Stomach (tissue), 19 donors: ENCODE measurements at places on chromosomes 11 and 22. TPM values are rescaled to one million over a fixed set of nuclear protein-coding genes. Genes with fewer than 3 reads are reported as not detected.

KRTAP5-2 gene
- not detected for total RNA-seq

BLID gene
- 3.1 TPM for total RNA-seq

GRCh38 chr11:113193016-113193415 lies 121.4 kb upstream of the TTC12 start:
- H3K27ac ChIP-seq, result no peak overlapping the region
- H3K27me3 ChIP-seq, result no peaks in the 10 kb centered on the region
- no peak overlapping the region for H3K4me3 ChIP-seq

DNA sequence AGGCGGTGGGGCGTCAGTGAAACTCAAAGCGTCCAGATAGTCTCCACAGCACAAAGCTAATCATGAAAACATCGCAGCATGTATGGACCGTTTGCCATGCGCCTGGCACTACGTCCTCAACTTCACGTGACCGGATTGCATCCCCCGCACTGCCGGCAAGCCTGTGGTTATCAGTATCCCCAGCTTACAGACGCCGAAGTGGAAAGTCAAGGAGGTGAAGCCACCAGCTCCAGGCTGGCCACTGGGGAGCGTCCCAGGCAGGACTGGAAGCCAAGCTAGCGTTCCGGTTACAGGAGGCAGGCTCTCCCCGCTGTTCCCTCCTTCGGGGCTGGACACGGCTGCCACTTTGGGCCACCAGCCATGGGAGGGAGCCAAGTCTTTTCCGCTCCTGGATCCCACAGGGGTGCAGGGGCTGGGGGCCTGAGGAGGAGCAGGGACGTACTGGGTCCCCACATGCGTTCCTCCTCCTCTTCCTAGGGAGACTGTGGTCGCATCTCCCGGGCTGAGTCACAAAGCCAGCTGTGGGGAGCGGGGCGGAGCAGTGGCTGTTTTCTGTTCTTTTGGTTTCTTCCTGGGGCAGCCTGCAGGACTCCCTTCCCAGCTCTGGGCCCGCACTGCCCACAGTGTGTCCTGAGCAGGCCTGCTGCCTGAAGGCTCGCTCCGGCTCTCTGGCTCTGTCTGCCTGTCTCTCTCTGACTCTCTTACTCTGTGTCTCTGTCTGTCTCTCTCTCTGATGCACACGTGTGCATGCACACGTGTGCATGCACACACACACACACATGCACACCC lies 4.3 kb upstream of the OSBPL5 start:
- peak overlapping the region; percentile 75 for H3K27ac ChIP-seq
- no peaks in the 10 kb centered on the region for H3K36me3 ChIP-seq
- peaks cover 10% of the 10 kb centered on the region for H3K27me3 ChIP-seq
- peak; percentile 54 for DNase-seq

GRCh38 chr11:95364324-95365295 lies 133.6 kb upstream of the SESN3 start:
- H3K4me3 ChIP-seq, result no peak overlapping the region
- no peak overlapping the region for H3K27ac ChIP-seq
- H3K4me1 ChIP-seq, result no peaks in the 10 kb centered on the region
- no peaks in the 10 kb centered on the region for H3K27me3 ChIP-seq
- peak; percentile 63 for DNase-seq

GRCh38 chr22:37069319-37069718 lies 17.8 kb downstream of the KCTD17 start:
- no peak for DNase-seq
- H3K27ac ChIP-seq, result no peak overlapping the region
- peaks cover 6% of the 10 kb centered on the region for H3K4me1 ChIP-seq
- no peaks in the 10 kb centered on the region for H3K36me3 ChIP-seq

- no peak overlapping the region for H3K27ac ChIP-seq
- no peak for DNase-seq
- no peaks in the 10 kb centered on the region for H3K27me3 ChIP-seq
- H3K36me3 ChIP-seq, result no peaks in the 10 kb centered on the region
Observed at GRCh38 chr11:120028897-120029258, 109.0 kb downstream of the TRIM29 start.

GRCh38 chr22:45932071-45932470 lies 44.9 kb downstream of the WNT7B start:
- H3K27me3 ChIP-seq, result no peaks in the 10 kb centered on the region
- no peaks in the 10 kb centered on the region for H3K36me3 ChIP-seq
- no peak overlapping the region for H3K27ac ChIP-seq

DNA sequence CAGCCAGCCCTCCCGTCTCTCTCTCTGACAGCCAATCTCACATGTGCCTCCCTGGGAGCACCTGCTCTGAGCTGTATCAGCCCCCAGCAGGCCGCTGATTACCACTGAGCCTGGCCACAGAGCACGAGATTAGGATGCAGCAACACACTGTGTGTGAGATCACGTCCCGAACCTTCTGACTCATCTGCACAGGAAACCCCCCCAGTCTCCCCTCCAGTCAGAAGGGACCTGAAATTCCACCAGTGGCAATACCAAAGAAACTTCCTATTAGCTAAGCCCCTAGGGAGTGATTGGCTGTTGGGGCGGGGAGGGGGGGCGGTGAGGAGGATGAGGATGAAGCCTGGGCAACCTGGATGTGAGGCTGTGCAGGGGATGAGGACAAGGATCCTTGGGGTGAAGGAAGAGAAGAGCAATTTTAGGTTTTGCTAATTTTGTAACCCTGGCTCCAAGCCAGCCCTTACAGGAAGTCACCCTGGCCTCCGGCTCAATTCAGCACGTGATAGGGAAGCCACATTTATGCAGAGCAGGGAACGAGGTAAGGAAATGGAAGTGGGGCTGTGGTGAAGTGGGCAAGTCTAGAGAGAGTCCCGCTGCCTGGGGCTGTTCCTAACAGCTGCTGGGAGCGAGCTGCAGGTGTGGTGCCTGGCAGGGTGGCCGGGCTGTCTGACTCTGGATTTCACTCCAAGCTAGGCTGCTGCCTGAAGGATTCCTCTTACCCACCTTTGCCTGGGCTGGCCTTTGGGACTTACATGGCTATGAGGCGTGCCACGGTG lies 1.9 kb downstream of the SLC43A3 start:
- peak; percentile 56 for DNase-seq
- H3K27ac ChIP-seq, result peak overlapping the region; percentile 88
- peak overlapping the region; percentile 13 for H3K4me3 ChIP-seq
- no peaks in the 10 kb centered on the region for H3K27me3 ChIP-seq

GRCh38 chr11:14768526-14769188 lies 123.4 kb downstream of the CYP2R1 start:
- no peaks in the 10 kb centered on the region for H3K27me3 ChIP-seq
- H3K36me3 ChIP-seq, result no peaks in the 10 kb centered on the region
- H3K4me3 ChIP-seq, result no peak overlapping the region
- H3K27ac ChIP-seq, result no peak overlapping the region
- no peak for DNase-seq

- no peak overlapping the region for H3K27ac ChIP-seq
- no peaks in the 10 kb centered on the region for H3K27me3 ChIP-seq
- H3K4me1 ChIP-seq, result no peaks in the 10 kb centered on the region
- DNase-seq, result no peak
Observed at GRCh38 chr11:16412525-16413172, 56.3 kb upstream of the SOX6 start.

GRCh38 chr22:49291169-49291568 lies 536.5 kb downstream of the BRD1 start:
- H3K27me3 ChIP-seq, result peaks cover 53% of the 10 kb centered on the region
- H3K4me1 ChIP-seq, result no peaks in the 10 kb centered on the region
- no peak overlapping the region for H3K4me3 ChIP-seq
- no peak overlapping the region for H3K27ac ChIP-seq
- DNase-seq, result no peak
